Stimulated activated CD4-positive, alpha-beta T cell treated with anti-CD3 and anti-CD28 coated beads, Interleukin-1b, Interleukin-23, amount 100 ng/mL, for 1 hour (primary cell): ENCODE measurements at places on chromosomes 6 and 20.

DNA sequence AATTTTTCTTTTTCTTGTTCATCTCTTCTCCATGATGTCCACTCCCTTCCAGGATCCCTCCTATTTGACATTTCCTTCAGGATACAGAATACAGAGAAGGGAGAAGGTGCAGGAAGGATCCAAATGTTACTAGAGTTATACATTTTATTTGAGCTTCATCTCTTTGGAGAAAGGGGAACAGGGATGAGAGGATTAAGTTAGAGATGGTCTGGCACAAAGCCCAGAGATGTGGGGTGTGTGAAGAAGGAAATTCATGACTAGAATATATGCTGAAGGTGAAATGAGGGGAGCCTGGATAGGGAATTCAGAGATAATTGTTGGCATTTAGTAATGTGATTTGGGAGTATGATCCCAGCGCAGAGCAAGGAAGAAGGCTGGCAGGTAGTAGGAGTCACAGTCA, 22.5 kb upstream of the SRPK1 start:
- DNase-seq: no peak

GRCh38 chr6:158290040-158290439, 22.2 kb upstream of the TULP4 start:
- DNase-seq: no peak

GRCh38 chr6:112906726-112907125, 559.6 kb downstream of the RFPL4B start:
- no peak for DNase-seq

GRCh38 chr6:14751645-14752175, 494.2 kb upstream of the JARID2 start:
- DNase-seq: no peak

DNA sequence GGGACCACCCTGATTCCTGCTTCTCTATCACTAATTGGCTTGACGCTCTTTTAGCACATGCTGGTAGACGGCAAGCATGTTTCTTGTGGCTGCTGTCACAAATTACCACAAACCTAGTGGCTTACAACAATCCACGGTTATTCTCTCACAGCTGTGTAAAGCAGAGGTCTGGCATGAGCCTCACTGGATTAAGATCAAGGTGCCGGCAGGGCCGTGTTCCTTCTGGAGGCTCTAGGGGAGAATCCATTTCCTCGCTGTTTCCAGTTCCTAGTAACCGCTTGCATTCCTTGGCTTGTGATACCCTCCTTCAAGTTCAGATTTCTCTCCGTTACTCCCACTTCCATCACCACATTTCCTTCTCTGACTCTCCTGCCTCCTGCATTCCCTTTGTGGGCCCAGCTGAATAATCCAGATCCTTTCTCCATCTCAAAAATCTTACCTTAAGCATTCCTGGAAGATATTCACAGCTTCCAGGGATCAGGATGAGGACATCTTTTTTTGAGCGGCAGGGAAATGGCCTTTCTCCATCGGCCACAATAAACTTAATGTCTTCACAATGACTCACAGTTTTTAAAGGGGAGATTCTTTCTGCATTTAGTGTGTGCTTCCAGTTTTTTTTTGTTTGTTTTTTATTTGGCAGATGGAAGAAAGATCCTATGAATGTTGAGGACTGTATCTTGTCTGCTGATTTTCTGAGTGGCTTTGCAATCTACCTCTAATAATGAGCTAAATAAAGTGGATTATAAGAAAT, 39.9 kb downstream of the BMP6 start:
- DNase-seq: no peak

GRCh38 chr20:11454966-11455799, 462.5 kb upstream of the BTBD3 start:
- DNase-seq: no peak

DNA sequence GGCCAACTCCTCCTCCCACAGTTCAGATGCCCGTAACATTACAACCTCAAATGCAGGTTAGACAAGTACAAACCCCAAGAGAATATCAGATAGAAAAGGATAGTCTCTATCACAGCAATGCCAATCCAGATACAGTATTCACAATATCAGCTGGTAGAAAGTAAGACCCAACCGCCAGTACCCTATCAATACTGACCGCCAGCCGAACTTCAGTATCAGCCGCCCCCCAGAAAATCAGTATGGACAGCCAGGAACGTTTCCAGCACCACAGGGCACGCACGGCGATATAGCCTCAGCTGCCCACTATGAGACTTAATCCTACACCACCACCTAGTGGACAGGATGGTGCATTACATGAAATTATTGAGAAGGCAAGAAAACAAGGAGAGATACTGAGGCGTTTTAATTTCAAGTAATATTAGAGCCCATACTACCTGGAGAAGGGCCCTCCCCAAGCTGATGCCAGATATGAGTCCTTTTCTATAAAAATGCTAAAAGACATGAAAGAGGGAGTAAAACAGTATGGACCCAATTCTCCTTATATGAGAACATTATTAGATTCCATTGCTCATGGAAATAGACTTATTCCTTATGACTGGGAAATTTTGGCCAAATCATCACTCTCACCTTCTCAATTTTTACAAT, 17.6 kb upstream of the EIF2S2 start:
- no peak for DNase-seq

GRCh38 chr6:87482366-87482765, 9.6 kb downstream of the SLC35A1 start:
- DNase-seq: no peak

DNA sequence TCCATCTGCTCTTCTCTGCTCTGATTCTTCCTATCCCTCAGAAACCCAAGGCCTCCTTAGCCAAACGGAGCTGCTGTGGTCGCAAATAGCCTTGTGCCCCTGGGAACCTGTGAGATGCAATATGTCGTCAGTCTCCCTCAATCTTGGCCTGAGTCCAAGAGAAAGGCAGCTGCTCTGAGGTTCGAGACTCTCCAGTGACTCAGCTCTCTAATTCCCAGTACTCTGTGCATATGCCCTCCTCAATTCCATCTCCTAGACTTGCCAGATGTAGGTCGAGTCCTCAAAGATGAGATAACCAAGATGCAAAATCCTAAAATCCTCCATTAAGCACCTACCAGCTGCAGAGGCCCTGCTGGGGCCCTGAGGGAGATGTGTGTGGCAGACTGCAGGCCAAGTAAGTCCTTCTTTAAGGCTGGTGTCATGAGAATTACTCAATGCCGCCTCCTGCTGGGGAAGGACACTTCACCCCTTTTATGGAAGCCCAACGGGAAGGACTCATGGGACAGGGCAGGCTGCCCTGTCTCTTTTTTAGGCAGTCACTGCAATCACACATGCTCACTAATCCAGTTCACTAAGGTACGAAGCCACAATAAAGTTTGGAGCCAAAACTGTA, 28.5 kb downstream of the C6orf15 start:
- no peak for DNase-seq

GRCh38 chr6:155936551-155936950, 480.9 kb upstream of the NOX3 start:
- DNase-seq: no peak

GRCh38 chr6:113809826-113810225, 47.3 kb upstream of the MARCKS start:
- DNase-seq: no peak

DNA sequence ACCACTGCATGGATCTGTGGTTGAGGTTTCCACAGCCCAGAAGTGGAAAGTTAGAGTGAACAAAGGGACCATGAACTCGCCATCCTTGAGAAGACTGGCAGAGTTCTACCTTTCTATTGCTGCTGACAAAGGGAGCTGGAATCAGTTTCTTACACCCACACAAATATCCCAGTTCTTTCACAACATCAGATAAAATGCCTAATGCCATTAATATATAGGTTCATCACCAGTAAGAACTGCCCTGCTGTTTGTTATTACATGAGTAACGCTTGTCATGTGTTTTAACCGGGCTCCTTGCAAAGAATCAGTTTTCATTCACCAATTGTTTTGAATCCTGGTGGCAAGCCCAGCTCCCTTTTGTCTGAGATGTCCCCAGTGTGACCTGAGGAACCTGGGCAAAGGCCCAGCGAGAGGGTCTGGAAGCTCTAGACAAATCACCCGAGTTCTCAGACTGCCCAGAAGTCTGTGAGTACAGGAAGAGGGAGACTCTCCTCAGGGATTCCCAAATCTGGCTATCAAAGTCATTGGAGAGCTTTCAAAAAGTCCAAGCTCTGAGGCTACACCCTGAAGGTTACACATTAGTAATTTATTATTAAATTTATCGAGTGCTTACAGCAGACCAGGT, 7.5 kb upstream of the CD164 start:
- no peak for DNase-seq

GRCh38 chr6:131861381-131861780, 53.6 kb downstream of the ENPP1 start:
- no peak for DNase-seq

- DNase-seq: no peak
These were observed 320.2 kb downstream of the BTBD9 start for GRCh38 chr6:38319256-38320212.

GRCh38 chr6:76876922-76877553, 586.3 kb downstream of the HTR1B start:
- no peak for DNase-seq

DNA sequence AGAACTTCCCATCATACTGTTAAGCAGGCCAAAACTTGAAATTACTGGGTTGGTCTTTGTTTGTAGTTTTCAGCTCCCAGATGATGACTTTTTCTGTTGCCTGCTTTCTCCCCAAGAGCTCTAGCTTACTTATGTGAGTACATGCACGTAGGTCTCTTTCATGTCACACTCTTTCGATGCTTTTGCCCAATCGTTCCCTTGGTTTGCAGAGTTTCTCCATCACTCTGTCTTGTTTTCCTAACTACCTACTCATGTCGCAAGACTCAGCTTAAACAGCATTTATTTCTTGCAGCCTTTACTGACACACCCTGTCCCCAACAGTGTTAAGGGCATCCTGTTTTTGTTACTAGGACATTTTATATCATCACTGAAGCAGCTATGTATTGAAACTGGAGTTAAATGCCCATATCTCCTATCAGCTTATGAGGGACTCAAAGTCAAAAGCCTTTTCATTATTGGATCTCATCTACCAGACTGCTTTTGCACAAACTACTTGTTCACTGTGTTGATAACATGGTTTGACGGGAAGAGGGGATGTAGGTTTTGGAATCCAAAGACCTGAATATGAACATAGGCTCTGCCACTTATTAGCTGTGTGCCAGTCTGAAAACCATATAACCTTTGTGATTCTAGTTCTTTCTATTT, 2.9 kb downstream of the ARG1 start:
- no peak for DNase-seq

- DNase-seq: no peak
These were observed 15.6 kb upstream of the ZFP64 start for GRCh38 chr20:52207020-52207810.

DNA sequence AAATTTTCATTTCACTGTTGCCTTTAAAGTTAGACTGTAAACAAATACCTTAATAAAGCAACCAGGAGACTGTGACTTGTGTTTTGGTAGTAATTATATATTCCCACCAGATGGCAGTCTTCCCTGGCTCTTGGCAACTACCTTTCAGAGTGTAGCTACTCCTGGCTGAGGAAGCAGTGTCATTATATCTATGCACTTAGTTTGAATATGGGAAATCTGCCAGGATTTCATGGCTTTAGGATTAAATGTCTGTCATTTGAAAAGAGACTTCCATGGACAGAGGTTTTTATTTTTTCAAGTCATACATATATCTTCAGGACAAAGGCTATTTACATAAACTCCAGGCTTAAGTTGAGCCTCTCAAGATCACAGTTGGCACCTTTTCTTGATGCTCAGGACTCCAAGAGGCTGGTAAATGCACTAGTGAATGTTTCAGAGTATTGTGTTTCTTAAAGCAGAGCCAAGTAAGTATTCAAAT, 160.1 kb downstream of the C6orf58 start:
- peak; percentile 6 for DNase-seq

GRCh38 chr20:2135013-2135412, 33.4 kb downstream of the STK35 start:
- DNase-seq: no peak

DNA sequence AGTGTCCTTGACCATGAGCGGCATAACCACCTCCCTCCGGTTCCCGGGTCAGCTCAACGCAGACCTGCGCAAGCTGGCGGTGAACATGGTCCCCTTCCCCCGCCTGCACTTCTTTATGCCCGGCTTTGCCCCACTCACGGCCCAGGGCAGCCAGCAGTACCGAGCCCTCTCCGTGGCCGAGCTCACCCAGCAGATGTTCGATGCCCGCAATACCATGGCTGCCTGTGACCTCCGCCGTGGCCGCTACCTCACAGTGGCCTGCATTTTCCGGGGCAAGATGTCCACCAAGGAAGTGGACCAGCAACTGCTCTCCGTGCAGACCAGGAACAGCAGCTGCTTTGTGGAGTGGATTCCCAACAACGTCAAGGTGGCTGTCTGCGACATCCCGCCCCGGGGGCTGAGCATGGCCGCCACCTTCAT, 4.9 kb downstream of the TUBB1 start:
- DNase-seq: no peak

DNA sequence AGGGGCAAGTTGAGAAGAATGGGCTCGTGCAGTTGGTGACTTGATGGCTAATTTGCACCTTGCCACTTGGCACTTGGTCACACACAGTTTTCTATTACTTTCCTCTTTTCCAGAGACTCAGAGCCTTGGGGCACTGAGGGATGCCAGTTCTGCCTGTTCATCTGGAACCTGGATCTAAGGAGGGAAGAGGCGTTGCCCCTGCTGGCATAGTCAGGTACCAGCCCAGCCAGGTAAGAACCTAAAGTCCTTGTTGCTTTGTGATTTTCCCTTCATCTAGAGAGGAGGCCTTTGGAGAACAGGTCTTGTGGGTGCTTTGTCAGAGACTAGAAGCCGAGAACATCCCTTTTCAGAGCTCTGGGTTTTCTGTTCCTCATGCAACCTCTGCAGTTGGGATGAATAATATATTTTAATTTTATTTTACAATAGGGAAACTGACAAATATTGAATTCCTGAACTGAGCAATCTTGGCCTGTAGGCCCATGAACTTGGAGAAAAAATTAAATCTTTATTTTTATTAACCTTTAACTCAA, 11.4 kb downstream of the SYTL3 start:
- DNase-seq: no peak

GRCh38 chr20:33967126-33967525, 26.6 kb upstream of the RALY start:
- no peak for DNase-seq

DNA sequence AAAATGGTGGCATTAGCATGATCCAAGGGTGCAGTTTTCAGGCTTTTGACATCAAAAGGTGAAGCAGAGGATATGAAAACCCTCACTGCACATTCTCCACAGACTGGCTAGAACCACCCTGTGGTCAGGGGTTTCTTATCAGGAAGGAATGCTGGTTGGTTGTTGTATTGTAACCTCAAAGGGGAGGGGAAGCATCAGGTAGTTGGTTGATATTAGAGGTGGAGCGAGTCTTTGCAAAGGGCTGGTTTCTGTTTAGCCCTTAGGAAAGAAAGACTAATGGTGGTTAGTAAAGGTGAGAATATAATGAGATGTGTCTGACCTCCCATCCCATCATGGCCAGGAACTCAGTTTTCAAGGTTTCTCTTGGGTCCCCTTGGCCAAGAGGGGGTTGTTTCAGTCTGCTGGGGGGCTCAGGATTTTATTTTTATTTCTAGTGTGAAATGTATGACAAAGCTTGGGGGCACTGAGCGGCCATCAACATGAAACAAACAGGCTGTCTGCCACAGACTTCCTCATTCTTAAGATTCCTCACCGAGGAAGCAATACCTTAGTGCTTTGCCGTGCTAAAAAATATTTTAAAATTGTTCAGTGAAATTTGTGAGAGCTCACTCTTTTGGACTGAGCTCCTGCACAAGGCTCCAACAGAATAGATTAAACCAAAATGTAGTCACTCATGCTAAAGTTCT, 47.5 kb upstream of the PROKR2 start:
- DNase-seq: no peak

GRCh38 chr6:12032783-12033573, 20.9 kb downstream of the HIVEP1 start:
- DNase-seq: no peak
